NCI-H1105 (cell line): ENCODE measurements at places on chromosomes 5 and 9.

DNA sequence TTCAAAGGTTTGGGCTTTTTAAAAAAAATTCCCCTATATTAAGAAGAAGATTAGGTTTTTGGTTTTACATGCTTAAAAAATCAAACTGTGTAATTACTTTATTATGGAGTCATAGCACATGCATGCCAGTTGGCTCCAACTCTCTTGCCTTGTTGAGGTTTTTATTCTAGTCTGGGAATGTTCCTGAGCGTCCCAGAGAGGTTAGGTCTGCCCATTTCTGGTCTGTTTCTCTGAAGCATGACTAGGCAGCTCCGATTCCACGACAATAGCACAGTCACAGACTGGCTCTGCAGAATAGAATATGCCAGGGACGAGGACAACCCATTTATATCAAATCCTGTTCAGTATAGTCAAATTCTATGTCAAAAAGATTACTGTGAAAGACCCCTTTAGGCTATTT lies 217.0 kb downstream of the PCSK5 start:
- DNase-seq, result no peak

DNA sequence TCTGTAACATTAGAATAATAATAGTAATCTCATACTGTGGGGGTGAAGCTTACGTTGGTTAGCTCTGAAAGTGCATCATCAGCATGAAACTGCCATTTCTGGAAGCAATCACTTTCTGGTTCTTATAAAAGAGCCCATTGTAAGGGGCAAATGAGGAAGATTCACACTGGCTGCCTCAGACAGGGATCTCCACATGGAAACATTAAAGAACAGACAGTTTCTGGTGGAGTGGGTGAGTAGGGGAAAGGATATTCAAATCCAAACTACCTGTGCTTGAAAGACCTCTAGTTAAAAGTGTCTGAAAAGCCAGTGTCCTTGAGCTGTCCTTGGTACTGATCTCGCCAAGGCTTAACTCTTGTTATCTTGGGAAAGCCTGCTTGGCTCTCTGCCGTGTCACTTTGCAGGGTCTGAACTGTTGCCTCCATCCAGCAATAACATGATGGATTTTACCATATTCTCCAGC lies 19.1 kb upstream of the SLC31A2 start:
- DNase-seq, result no peak

GRCh38 chr5:127367946-127368465 lies 77.4 kb downstream of the MEGF10 start:
- no peak for DNase-seq

- DNase-seq, result no peak
These were observed 19.3 kb upstream of the LECT2 start for GRCh38 chr5:135974021-135974600.

- no peak for DNase-seq
These were observed 126.8 kb downstream of the GCNT1 start for GRCh38 chr9:76585487-76586389.

- DNase-seq, result no peak
These were observed 204.3 kb upstream of the KLF9 start for GRCh38 chr9:70618784-70619183.

DNA sequence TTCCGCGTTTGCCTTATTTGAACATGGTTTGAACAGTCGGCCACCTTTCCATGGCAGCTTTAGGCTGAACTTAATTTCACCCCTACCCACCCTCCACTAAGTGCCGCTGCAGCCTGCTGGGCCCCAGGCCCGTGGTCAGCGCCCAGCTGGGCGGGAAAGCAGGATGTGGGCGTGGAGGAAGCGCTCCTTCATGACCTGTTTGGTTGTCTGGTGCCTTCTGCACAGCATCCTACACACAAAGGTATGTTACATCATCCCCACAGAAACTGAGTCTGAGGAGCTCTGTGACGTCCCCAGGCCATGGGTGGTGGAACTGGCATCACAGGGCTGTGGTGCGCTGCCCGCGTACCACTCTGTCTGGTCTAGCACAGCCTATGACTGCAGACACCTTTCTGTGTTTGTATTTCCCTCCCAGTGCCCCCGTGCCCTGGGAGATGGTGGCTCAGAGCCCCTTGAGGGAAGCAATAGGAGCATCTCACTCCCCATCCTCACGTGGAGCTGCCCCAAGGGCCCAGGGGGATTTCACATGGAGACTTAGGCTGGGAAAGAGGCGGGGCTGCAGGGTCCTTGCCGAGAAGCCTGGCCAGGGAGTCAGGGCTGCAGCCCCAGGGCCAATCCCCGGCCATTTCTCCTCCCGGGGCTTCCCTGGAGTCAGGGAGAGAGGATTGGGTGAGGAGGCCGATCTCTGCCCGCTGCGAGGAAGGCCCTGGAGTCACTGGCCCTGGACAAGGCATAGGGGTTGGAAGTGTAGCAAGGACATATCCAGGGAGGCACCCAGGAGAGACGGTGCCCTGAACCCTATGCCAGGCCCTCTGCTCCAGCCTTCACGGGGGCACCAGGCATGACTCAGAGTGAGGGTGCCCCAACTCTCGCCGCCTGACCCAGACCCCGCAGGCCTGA lies 37.5 kb upstream of the SUSD3 start:
- DNase-seq, result no peak

- no peak for DNase-seq
These were observed 97.7 kb upstream of the ANKRD55 start for GRCh38 chr5:56330806-56331205.

- DNase-seq, result no peak
These were observed 19.7 kb downstream of the STK10 start for GRCh38 chr5:172168311-172168710.

GRCh38 chr5:74403771-74404170 lies 236.8 kb downstream of the ENC1 start:
- no peak for DNase-seq
